ENCODE measurements at places on chromosomes 3 and 15.

DNA sequence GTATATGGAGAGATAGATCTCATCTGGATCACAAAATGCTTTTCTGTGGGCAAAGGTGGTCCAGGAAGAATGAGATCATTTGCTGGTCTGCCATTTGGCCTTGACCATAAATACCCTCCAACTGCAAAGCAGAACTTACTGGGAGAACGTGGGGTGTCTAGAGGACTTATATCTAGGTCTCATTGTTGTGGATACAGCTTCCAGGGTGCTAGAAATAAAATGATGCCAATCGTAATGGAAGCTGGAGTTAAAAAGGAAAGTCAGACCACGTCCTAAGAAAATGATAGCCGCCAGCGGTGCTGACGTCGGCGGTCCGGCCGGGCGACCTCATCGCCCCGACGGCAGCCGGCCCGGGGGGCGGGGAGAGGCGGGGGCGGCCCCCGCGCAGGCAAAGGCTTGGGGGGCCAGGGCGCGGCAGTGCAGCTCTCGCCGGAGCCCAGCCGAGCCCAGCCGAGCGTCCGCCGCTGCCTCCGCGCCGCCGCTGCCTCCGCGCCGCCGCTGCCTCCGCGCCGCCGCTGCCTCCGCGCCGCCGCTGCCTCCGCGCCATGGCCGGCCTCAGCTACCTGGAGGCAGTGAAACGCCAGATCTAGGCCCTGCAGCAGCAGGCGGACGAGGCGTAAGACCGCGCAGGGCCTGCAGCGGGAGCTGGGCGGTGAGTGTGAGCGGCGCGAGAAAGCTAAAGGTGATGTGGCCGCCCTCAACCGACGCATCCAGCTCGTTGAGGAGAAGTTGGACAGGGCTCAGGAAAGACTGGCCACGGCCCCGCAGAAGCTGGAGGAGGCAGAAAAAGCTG lies 89.5 kb downstream of the EOMES start:
- no peak for DNase-seq

GRCh38 chr15:29480949-29481348 lies 211.3 kb upstream of the NSMCE3 start:
- no peak for DNase-seq

DNA sequence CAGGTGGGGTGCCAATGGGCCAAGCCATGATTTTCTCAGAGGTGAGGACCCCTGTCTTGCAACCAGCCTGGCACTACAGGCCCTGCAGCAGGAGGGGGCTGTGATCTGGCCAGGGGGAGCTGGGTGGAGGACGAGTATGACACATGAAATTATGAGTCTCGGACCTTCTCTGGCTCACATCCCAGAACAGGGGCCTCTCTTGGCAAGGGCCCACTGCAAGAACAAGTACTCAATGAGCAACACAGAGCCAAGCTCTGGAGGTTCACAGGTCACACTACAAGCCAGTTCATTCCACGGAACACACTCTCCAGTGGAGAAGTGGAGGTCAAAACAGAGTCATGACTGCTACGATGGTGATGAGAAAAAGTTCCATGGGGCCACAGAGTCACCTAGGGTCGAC lies 28.3 kb downstream of the CCDC32 start:
- no peak for DNase-seq

DNA sequence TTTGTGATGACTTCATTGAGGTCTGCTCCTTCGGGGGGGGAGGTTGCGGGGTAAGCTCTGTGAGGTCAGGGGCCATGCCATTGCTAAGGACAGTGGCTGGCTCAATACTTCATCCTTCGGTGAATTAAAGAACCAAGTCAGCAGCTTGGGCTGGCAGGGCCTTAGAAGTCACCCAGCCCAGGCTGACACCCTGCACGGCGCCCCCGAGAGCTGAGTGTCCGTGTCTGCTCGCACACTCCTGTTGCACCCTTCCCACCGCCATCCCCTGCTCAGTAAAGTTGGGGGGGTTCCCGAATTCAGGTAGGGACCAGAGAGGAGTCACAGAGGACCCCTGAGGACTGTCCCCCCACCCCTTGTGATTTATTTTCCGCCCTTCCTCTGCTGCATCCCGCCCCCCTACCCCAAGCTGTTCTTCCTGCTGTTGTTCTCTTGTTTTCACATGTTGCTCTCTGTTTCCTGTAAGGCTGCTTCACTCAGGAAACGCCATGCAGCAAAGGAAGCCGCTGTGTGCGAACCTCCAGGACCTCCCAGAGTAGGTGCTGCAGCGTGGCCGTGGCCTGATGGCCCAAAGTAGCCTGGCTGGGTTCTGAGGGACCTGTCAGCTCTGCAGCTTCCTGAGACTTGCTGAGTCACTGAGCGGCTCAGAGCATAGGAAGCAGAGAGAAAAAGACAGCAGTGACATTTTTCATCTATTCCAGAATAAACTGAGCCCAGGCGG lies 14.4 kb downstream of the EFCC1 start:
- no peak for DNase-seq

GRCh38 chr15:56754772-56755370 lies 21.6 kb upstream of the ZNF280D start:
- DNase-seq = no peak

Measured in stimulated activated CD8-positive, alpha-beta memory T cell treated with anti-CD3 and anti-CD28 coated beads, Interleukin-7, amount 100 ng/mL, for 24 hours (primary cell).